ENCODE measurements at places on chromosomes 5 and 9.

DNA sequence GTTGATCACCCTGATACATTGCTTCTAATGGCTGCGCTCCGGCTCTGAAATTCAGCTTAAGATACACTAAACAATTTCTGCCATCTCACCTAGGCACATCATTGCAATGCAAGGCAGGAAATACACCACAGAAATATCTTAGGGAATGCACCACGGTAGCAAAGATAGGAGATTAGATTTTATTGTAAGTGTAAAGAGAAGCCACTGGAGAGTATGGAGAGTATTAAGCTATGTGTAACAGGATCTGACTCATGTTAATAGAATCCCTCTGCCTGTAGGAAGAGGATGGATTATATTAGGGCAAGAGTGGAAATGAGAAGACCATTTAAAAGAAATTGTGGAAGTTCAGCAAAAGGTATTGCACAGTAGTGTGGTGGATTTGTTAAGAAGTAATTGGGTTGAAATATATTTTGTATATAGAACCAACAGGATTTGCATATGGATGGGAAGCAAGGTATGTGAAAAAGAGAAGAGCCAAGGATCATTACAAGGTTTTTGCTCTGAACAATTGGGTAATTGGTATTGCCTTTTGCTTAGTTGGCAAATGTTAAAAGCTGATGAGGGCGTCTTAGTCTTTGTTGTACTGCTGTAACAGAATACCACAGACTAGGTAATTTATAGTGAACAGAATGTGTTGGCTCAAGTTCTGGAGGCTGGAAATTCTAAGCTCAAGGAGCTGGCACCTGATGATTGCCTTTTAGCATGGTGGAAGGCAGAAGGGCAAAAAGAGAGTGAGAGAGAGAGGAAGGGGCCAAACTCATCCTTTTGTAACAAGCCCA is 636.1 kb downstream of the PSAT1 start:
- DNase-seq, result no peak

DNA sequence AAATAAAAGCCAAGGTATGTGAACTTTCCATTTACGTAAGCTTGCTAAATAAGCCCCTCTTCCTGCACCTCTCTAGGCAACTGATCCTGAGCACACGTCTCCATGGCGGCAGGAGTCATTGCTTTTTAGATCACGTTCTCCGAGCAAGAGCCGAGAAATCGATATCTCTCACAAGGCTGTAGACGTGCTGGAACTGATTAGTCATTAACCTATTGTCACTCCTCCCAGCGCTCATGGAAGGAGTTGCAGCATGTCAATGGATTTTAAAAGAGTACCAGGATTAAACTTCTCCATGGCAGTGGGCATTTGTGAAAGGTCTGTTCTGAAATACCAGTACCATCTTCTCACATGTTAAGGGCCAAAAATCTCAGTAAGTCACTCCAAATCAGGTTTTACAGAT is 4.7 kb upstream of the ADCY2 start:
- DNase-seq, result no peak

DNA sequence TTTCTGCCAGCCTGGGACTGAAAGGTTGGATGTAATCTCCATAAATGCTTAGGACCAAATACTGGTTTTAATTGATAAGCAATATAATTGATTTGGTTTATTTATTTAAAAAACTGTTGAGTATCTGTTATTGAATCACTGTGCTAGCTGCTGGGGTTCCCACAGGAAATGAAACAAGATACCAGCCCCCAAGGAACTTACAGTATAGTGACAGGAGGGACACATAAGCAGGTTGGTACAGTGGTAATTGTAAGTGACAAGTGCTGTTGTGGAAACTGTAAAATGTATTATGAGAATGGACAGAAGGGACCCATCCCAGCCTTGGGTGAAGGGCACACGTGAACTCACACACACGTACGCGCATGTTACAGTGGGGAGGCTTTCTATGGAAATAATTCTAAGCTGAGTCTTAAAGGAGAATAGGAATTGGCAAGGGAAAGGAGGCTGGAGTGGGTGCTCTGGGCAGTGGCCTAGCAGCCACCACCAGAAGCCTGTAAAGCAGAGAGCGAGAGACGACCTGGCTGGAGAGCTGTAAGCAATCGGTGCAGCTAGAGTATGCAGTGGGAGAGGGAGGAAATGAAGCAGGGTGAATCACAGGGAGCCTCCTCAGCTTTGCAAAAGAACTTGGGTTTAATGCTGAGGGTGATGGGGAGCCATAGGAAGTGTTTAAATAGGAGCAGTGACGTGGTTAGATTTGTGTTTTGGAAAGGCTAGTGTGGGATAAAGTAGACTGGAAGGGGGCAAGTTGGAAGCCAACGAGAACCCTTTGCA is 39.3 kb downstream of the GLRA1 start:
- no peak for DNase-seq

- DNase-seq, result no peak
Measured at GRCh38 chr9:137015540-137015930, 12.5 kb downstream of the ABCA2 start.

DNA sequence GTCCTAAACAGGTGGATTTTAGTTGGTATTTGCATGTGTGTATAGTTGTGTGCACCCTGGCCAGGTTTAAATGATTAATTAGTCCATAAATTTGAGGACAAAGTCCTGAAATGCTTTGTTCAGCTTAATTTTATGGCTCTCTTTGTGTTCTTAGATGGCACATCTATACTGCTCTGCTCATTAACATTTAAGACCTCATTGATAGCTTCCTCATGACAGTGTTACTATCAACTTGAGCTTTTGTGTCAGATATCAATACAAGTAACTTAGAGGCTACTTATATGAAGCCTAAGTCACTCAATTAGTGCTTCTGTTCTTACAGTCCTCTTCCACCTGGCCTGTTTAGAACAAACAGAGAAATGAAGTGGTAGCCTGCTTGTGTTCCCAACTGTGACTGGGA is 240.9 kb downstream of the TRPM3 start:
- no peak for DNase-seq

DNA sequence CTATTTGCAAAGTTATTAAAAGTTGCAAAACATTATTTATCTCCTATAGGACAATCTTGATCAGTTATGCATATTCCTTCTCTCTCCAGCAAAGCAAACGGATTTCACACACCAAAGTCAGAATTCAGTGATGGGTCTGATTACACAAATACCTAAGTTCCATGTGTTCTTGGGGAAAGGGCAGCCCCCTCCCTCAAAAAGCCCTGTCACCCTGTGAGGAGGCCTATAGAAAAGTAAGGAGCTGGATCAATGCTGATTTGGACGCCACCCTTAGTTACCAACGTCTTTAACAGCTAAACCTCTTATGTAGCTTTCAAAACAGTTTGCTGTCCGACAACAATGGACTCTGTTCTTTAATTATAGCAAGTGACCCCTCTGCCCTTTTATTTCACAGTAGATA is 6.4 kb downstream of the ZNF608 start:
- no peak for DNase-seq

GRCh38 chr5:14040542-14040941 is 96.1 kb upstream of the DNAH5 start:
- DNase-seq, result no peak

DNA sequence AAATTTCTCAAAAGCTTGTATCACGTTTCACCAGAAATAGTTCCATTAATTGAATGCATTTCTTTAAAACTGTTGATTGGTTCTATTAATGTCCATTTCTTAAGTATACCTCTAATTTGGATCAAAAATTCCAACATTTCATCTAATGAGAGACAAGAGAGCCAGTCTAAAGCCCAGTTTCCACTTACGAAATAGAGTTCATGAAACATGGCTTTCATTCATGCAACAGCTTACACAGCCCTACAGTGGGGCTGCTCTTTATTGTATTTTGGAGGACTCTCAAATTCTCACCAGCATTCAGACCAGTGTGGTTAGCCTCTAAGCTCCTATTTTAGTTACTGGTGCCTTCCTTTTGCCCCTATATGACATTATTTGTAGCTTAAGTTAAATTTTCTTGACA is 566.9 kb upstream of the RGMB start:
- no peak for DNase-seq

- DNase-seq, result peak; percentile 15
Measured at GRCh38 chr9:32069169-32069813, 315.2 kb upstream of the ACO1 start.

- peak; percentile 21 for DNase-seq
Measured at GRCh38 chr5:42951293-42951840, 88.8 kb downstream of the ANXA2R start.

DNA sequence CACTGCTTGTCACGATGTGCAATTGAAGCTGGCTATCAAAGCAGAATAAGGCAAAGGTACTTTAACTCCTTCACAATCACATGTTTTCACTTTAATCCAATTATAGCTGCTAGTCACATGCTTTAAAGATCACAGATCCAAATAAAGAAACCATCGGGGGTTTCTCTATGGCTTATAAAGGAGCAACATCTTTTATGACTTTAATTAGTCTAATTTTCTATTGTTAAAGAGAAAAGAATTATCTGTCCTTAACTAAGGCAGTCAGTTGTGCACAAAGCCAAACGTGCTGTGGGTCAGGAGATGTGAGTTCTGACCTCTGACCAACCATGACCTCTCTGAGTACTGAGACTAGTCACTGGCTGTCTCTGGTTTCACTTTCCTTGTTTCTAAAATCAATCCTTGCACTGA is 561.1 kb downstream of the RAB3C start:
- DNase-seq, result no peak

GRCh38 chr5:137342764-137343163 is 156.4 kb downstream of the SPOCK1 start:
- no peak for DNase-seq

DNA sequence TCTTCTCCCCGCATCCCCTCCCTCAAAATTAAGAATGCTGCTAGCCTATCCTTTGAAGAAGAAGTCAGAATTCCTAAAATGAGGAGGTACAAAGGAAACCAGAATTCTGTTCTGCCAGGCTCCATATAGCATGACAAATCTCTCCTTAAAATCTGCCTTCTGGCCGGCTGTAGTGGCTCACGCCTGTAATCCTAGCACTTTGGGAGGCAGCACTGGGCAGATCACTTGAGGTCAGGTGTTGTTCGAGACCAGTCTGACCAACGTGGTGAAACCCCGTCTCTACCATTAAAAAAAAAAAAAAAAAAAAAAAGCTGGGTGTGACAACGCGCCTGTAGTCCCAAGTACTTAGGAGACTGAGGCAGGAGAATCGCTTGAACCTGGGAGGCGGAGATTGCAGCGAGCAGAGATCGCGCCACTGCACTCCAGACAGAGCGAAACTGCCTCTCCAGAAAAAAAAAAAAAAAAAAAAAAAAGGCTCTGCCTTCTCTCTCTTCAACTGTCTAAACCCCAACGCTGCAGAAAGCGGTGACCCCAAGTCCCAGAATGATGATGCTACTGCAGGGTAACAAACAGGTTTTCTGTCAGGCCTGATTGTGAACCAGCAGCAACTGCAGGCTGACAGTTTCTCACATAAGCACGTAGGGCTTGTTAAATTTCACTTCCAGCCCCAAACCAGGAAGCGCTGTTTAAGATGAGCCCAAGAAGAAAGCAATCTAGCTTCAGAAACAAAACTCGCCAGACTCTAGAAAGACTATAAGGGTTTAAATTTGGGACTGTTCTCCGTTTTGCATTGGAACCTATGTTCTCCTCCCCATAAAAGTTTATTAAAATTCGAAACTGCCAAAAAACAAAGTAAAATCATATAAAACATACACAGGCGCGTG is 963 bp upstream of the CAST start:
- peak; percentile 74 for DNase-seq

DNA sequence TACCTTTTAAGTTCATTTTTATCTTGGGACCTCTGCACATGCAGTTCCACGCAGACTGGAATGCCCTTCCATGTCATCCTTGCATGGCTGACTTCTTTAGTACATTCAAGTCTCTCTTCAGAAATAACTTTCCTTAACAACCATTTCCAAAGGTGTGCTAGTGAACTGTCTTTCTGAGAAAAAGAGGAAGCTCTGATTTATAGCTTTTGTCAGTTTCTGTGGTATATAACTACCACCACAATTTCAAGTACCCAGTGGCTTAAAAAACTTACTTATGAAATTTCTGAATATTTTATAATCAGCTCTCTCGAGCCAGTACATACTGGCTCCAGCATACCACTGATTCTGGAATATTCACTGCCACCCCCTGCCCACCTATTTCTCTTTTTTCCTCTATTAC is 1613.8 kb downstream of the MAT2B start:
- DNase-seq, result no peak

DNA sequence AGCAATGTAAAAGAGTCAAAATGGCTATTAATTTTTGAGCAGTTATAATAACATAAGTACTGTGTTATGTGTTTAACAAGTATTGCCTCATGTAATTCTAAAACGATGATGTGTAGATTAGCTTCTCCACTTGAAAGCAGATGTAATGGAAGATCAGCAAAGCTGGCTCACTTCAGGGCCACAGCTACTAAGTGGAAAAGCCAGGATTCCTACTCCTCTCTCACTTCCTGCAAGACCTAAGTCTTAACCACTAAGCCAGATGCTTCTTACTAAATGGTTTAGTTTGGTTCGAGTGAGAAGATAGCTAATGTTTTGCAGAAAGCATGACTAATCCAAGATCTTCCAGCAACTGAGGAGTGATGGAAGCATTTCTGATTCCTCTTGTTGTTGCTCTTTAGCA is 15.7 kb upstream of the TNC start:
- DNase-seq, result no peak

GRCh38 chr5:102106599-102106998 is 189.5 kb downstream of the SLCO4C1 start:
- DNase-seq, result no peak

DNA sequence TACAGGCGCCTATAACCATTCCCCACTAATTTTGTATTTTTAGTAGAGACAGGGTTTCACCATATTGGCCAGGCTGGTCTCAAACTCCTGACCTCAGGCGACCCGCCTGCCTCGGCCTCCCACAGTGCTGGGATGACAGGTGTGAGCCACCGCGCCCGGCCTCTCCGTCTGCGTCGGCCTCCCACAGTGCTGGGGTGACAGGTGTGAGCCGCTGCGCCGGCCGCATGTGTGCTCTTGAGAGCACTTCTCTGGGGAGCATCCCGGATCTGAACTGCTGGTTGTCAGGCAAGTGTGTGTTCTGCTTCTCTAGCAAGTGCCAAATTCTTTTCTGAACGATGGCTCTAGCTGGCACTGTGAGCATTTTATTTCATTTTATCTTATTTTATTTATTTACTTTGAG is 3.7 kb upstream of the ENTPD2 start:
- DNase-seq, result no peak

- DNase-seq, result no peak
Measured at GRCh38 chr9:109269081-109269480, 51.8 kb downstream of the EPB41L4B start.

DNA sequence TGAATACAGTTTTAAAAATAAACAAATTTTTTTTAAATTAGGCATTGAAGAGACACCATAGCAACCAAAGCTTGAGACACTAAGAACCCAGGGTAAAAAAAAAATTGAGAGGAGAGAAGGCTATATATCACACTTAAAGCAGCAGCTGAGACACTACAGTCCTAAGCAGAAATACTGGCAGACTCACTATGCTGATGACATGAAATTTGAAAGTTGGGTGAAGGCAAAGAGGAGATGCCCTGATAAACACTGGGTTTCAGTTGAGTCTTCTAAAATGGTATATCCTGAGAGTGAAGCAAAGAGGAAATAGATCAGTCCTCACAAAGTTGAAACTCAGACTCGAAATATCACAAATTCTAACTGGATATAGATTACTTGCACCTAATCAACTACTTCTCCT is 419.9 kb upstream of the CDH9 start:
- DNase-seq, result no peak

Measured in OCI-LY7 (cell line).